ENCODE measurements at places on chromosomes 3 and 15.

DNA sequence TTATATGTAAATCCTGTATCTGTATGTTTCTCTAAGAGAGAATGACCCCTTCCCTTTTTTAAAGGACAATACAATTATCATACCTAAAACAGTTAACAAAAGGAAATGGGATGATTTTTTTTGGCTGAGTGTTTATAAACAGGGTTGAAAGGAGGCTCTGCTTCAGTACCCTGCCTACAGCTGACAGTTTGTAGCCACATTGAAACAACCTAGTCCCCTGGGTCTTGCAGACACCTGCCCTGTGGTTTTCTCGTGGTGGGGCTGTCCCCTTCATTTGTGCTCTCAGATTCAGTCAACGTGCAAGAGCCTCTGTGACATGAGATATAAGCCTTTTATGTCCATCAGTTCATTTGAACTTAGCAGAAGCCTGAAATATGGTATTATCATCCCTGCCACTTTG, 2.3 kb upstream of the HMCES start:
- no peak for DNase-seq

- DNase-seq = peak; percentile 11
Observed at GRCh38 chr15:38059665-38060064, 125.2 kb downstream of the TMCO5A start.

GRCh38 chr3:56238299-56238698, 230.0 kb downstream of the ERC2 start:
- DNase-seq = no peak

GRCh38 chr15:65918357-65918920, 49.1 kb downstream of the RAB11A start:
- no peak for DNase-seq

GRCh38 chr15:77631745-77632533, 773 bp downstream of the LINGO1 start:
- DNase-seq = no peak

- no peak for DNase-seq
Observed at GRCh38 chr3:104988496-104988895, 378.2 kb upstream of the ALCAM start.

GRCh38 chr15:38560456-38560926, 4.1 kb downstream of the RASGRP1 start:
- DNase-seq = no peak

GRCh38 chr3:124459678-124460077, 270.6 kb upstream of the UMPS start:
- no peak for DNase-seq

DNA sequence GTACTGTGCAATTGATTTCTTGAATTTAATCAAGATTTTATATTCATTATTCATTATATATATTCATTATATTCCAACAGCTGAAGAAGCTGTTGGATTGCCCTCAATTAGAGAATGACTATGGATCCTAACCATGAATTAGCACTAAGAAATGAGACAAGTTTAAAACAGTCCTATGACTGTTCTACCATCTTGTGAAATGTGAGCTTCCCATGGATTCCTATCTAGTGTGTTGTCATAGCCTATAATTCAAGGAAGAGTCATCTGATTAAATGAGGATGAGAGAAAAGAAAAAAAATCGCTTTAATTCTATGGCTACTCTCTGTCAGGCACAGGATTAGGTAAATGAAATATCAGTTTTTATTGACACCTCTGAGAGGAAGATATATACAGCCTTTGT, 696.6 kb upstream of the NAALADL2 start:
- DNase-seq = no peak

GRCh38 chr3:63764511-63764910, 54.6 kb upstream of the C3orf49 start:
- no peak for DNase-seq

GRCh38 chr15:73658645-73659044, 25.5 kb upstream of the NPTN start:
- DNase-seq = no peak
